Choroid plexus epithelial cell (primary cell): ENCODE measurements at places on chromosomes 5 and 9.

DNA sequence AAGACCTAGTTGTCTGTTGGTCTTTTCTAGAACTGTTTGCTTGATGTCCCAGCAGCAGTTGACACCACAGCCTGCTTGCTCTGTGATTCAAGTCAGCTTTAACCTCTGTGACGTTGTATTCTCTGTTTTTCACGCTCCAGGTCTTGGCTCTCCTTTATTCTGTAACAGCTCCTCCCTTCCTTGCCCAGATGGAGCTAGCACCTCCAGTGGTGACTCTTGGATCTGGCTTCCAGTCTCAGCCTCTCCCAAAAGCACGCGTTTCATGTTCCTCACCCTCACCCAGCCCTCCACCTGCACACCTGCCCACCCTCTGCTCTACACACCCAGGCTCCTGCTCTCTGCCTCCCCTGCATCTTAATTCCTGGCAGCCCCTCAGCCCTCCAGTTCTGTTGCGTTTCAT lies 50.6 kb downstream of the DMRT1 start:
- DNase-seq = no peak

GRCh38 chr9:86842573-86842972 lies 104.7 kb downstream of the GAS1 start:
- DNase-seq = no peak

- peak; percentile 72 for DNase-seq
These were observed 103.5 kb downstream of the NPR3 start for GRCh38 chr5:32814620-32815019.

DNA sequence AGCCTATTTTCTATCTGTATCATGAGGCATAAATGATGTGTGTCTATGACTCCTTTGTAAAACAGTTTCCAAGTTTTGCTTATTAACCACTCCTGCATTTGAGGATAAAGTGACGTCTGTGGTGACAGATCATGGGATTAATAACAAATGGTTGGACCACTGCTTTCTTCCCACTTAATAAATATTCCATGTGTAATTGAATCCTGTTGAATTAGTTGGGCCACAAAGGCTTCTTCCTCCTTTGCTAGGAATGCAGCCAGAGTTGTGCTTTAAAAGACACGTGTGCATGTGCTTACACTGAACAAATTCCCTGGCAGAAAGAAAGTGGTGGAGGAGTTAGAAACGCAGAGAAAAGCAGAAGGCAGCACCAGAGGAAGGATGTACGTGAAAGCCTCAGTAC lies 150.2 kb downstream of the ACTBL2 start:
- peak; percentile 60 for DNase-seq

DNA sequence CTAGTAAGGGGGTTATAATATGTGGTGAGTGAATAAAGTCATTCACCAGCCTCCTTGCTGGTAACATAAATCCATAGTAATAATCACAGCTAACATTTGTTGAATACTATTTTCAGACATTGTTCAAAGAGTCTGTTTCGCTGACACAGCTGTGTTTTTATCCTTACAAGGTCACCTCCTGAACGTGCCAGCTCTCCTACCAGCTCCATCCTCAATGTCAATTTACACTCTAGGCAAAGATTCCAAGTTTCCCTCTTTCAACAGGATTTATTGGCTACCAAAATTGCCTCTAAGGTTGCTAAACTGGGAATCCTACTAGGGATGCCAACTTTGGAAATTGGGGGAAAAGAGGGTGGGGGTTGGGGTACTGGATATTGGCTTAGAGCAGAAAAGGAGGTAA lies 30.7 kb upstream of the SMC5 start:
- DNase-seq = no peak

- DNase-seq = no peak
These were observed 43.8 kb downstream of the WHRN start for GRCh38 chr9:114461468-114461867.

DNA sequence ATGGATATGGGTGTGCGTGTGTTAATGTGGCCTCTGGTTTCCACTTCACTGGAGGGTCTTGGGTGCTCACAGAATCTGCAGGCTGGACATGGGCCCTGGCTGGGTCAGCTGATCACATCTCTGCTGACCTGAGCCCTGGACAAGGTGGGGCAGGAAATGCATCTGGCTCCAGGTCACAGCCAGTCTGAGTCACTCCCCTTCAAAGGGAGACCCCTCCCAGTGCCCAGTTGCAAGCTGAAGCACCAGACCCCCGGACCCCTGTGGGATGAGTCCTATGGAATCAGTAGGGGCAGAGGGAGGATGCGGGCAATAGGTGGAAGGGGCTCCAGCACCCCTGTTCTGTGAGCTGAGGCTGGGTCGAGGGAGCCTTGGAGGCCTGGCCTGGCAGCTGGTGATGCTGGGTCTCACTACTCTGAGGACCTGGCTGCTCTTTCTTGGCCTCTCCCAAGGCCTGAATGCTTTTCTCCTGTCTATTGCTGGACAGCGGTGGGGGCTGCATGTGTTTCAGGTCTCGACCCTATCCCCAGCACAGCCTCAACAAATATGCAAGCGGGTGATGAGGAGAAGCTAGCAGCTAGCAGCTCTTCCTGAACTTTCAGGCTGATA lies 54.5 kb downstream of the PHF2 start:
- DNase-seq = no peak

GRCh38 chr5:51806677-51807076 lies 423.4 kb downstream of the ISL1 start:
- DNase-seq = no peak

DNA sequence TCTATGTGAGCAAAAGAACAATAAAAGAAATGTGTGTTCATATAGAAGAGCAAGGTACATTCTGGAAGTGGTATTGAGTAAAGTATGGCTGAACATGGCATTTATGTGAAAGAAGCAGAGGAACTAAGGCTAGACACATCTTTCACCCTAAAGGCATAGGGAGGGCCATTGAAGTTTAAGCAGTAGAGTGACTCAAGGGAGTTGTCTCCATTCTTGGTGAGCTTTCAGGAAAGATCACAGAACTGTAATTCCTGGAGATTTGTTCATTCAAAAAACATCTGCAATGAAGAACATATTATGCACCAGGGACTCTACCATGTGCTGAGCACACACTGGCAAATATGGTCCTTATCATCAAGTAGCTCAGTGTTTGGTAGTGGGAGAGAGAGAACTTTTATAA lies 24.8 kb upstream of the HTR1A start:
- DNase-seq = no peak

GRCh38 chr5:127471211-127471610 lies 46.2 kb upstream of the PRRC1 start:
- DNase-seq = no peak

- DNase-seq = no peak
These were observed 506.5 kb downstream of the ISL1 start for GRCh38 chr5:51889703-51890102.

DNA sequence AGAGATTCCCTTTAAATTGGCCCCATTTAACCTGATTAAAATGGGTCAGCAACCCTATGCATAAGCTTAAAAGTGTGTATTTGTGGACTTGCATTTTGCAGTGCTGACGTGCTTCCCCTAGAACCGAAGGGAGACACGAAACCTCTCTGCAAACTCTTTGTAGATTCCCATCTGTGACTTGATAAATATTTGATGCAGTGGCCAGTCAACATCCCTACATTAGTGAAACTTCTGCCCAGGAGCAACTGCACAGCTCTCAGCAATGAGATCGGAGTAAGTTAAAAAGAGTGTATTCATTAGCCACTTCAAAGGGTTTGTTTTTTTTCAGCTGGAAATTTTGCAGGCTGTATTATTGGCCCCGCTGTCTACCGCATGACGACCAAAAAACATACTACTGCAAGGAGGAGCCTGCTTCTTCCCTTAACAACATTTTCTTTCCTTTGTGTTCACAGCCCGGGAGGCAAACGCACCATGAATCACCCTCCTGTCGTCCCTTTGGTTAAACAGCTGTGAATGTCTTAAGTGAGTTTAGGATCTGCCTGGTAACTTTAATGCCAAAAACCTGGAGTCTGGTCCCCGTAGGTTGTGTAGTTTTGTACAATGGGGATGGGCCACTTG lies 38.0 kb upstream of the TCERG1 start:
- peak; percentile 58 for DNase-seq

DNA sequence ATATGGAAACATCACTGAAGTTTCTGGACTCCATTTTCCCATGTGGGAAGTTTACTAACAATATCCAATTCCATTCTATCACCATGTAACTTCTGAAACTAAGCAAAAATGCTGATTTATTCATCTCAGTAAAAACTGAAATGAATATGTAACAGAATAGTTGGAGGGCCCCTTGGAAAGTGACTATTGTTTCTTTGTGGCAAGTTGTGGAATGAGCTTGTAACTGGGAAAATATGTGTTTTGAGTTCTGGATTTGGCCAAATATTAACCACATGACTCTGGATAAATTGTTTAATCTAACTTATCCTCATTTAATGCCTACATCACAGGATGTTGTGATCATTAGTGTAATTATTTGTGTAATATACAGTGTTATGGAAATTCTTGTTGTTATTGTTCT lies 619.3 kb downstream of the TLE4 start:
- peak; percentile 4 for DNase-seq

DNA sequence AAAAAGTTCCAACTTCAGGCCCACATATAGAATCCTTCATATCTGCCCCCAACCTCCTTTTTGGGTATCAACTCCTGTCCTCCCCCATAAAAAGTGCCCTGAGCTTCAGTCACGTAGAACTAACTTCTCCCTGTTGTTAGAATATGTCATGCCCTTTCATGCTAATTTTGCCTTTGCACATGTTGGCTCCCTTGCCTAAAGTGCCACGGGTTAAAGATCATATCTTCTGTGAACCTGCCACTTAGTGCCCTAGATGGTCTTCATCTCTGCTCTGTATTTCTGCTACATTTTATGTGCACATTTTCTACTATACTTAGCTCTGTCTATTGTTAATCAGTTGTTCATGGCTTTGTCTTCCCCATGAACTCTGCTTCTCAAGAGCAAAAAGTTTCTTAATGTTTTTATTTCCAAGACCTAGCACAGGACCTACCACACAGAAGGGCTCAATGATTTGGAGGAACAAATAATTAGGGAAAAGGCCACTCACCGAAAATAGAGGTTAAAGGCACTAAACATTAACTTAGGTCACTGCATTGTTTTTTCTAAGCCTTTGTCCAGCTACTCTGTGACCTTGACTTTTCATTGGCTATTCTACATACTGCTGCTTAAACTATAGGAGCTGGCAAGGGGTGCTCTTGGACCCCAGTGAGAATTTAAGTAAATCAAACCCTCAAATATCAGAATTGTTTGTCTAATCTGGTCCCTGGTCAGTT lies 94.3 kb downstream of the ARSB start:
- DNase-seq = no peak
